Kasumi-1 (cell line): ENCODE measurements at places on chromosomes 4 and X.

- no peak for DNase-seq
These were observed 11.7 kb upstream of the RPS6KA6 start for GRCh38 chrX:84199688-84200087.

- DNase-seq = peak; percentile 31
These were observed 1.6 kb downstream of the ANKRD50 start for GRCh38 chr4:124710911-124711310.

DNA sequence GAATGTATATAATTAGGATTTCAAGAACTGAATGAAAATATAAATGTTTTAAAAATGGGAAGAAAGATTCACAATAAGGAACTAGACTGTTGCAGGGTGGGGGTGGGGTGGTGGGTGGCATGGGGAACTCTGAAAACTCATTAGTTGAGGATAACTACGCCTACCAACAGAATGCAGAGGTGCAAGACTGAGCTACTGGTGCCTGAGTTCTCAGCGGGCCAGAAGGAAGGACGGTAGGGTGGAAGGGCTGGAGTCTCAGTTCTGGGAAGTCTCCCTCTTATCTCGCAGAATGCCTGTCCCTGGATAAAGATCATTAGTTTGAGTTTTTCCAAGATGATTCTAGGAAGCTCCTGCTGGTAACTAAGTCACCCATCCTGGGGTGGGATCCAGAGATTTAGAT is 1.3 kb upstream of the SOD3 start:
- DNase-seq = no peak

DNA sequence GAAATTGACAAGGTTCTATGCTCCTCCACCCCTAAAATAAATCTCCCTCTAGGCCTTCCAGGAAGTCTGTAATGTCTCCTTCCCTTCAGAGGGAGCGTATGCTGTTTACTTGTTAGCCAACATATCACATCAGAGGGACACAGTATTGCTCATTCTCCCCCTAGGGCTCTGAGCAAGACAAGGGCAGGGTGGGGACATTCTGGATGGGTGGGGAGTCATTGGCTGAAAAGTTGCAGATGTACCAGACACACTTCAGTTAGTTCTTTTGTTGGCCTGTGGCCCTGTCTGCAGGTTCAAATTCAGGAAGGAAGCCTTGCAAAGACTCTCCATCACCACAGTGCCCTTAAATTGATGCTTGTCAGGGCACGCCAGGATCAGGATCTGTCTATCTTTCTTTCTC is 106.3 kb upstream of the TEX13D start:
- peak; percentile 35 for DNase-seq

GRCh38 chr4:183722731-183723560 is 63.9 kb downstream of the TRAPPC11 start:
- DNase-seq = peak; percentile 42

GRCh38 chrX:734362-734761 is 103.8 kb downstream of the SHOX start:
- no peak for DNase-seq

DNA sequence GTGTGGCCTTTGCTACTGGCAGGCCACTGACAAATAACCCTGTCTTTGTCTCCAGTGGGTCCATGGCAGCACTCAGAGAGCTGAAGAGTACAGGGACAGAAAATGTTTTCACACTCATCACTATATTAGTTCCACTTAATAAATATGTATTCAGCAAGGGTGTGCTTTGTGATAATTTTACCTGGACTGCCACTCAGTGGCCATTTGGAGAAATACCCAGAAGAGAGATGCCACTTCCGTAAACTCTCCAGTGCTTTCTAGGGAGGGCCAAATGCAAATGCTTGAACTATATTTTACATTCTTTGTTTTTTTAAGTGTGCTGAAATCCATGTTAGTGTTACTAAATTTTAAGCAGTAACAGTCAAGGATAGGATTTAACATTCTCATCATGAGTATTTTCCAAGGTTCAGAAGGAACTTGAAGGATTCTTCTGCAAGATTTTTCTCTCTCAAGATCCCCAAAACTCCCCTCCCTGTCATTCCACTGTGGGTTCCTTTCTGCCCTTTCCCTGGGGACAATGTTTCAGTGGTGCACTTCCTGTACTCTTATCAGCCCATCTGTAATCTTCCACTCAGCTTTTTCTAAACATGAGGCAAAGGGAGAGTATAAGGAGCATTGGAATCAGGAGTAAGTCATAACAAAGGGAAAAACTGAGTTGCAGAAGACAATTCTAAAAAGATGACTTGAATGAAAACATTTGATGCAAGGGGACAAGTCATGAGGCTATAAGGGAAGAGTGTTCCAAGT is 46.0 kb downstream of the TFDP3 start:
- peak; percentile 23 for DNase-seq

DNA sequence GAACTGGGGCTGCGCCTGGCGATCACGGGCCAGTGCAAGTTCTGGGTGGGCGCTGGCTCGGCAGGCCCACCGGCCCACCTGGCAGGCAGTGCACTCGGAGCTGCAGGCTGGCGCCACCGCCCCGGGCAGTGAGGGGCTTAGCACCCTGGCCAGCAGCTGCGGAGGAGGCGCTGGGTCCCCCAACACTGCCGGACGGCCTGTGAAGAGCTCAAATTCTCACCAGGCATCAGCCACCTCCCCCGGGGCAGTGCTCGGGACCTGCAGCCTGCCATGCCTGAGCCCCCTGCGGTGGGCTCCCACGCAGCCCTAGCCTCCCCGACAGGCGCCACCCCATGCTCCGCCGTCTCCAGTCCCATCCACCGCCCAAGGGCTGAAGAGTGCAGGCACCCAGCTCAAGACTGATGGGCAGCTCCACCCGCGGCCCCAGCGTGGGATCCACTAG is 7.1 kb upstream of the ZNF330 start:
- DNase-seq = no peak

- DNase-seq = no peak
These were observed 180.4 kb upstream of the FAT1 start for GRCh38 chr4:186904101-186904500.

DNA sequence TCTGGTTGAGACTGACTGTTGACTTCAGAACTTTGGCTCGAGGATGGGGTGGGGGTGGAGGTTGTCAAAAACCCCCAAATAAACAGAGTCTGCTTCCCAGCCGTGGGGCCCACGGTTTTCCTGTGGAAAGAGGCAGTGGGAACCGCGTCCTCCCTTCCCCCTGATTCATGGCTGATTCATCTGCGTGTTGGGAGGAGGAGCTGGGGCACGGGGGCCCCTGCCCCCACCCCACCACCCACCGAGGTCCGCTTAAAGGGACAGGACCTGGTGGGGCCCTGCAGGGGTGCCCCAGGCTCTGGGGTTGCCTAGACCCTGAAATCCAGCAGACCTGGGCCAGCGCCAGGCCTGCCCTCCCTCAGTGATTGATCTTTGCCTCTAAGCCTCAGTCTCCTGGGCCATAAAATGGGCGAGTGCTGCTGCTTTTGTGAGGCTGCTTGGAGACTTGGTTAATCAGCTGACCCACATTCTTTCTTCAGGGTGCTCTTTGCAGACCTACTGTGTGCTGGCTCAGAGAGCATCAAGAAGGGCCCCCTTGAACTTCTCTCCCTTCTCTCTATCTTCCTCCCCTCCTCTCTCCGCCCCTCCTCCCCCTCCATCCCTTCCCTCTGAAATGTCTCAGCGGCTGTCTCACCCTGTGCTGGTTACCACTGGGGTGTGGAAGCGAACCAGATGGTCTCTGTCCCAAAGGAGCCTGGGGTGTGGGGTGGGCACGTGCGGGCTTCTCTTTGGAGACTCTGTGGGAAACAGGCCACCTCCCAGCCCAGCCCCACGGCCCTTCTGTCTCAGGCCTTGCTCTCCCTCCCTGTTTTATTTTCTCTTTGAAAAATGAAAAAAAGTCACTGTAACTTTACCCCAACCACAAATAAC is 9.1 kb downstream of the HTRA3 start:
- DNase-seq = peak; percentile 33

GRCh38 chr4:87009095-87009648 is 74.4 kb downstream of the AFF1 start:
- peak; percentile 79 for DNase-seq

DNA sequence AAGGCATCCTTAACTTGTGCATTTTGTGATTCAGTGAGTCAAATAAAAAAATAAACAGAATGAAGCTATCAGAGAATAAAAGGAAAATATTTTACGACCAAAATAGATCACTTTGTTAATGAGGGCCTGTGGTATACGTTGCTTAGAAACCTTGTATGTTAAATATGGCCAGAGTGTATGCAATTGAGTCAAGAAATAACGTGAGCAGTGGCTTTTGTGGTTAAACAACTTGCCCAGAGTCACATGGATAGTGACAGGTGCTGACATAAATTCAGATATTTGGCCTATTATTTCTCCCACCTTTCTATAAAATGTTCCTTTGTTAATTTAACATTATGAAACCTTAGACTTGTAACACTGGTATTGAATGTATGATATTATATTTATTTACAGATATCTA is 393.4 kb downstream of the PABPC4L start:
- no peak for DNase-seq

DNA sequence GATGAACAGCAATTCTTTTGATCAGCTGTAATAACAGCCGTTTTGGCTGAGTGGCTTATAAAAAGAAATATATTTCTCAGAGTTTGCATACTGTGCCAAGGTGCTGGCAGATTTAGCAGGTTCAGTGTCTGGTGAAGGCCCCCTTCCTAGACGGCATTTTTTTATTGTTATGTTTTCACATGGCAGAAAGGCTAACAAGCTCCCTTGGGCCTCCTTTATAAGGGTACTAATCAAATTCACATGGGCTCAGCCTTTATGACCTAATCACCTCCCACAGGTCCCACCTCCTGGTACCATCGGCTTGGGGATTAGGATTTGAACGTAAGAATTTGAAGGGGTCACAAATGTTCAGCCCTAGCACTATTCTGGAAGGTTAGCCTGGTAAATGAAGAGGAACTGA is 431.9 kb downstream of the SPOCK3 start:
- DNase-seq = no peak

GRCh38 chr4:157372567-157372966 is 152.0 kb downstream of the GRIA2 start:
- no peak for DNase-seq

DNA sequence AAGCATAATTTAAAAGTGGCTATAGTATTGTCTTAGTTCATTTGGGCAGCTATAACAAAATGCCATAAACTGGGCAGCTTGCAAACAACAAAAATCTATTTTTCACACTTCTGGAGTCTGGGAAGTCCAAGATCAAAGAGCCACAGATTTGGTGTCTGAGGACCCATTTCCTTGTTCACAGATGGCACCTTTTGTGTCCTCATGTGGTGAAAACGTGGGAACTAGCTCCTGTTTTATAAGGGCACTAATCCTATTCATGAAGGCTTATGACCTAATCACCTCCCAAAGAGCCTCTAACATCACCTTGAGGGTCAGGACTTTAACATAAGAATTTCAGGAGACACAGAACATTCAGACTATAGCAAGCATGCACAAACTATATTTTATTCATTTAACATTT is 126.5 kb upstream of the WDFY3 start:
- no peak for DNase-seq

- DNase-seq = no peak
These were observed 322.9 kb downstream of the ANKRD50 start for GRCh38 chr4:124389591-124389990.

GRCh38 chr4:43943998-43944397 is 504.6 kb downstream of the KCTD8 start:
- DNase-seq = no peak

DNA sequence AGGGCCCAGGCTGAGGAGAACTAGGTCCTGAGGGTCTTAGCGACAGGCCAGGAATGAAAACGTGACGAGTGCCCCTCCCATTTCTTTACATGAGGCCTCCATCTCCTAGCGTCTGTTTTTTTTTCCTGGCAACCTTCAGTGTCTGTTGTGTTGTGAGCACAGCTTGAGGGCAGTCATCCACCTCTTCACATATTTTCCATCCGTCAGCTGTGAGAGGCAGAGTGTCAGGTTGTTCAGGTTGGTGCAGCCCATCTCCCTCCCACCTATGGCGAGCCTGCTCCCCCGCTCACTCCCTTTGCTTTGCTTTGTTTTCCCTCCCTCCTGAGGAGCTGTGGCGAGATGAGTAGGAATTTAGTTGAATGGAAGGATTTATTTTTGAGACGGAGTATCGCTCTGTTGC is 51.7 kb upstream of the CHRNA9 start:
- no peak for DNase-seq

DNA sequence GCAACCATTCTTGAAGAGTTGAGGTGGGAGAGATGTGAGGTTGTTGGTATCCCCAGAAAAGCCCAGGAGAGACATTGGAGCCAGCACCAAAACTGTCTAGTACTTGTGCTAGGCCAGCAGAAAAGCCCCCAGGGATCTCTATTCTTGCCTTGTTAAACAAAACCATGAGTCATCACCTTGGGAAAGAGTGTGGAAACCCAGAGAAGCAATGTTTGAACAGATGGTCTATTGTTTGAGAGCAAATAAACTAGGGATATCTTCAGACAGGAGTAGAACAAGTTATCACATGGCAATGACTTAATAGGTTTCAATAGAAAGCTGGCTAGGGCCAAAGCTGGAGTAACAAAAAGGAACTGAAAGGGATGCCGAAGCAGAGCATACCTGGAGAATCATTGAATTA is 195.7 kb upstream of the CASK start:
- DNase-seq = no peak

DNA sequence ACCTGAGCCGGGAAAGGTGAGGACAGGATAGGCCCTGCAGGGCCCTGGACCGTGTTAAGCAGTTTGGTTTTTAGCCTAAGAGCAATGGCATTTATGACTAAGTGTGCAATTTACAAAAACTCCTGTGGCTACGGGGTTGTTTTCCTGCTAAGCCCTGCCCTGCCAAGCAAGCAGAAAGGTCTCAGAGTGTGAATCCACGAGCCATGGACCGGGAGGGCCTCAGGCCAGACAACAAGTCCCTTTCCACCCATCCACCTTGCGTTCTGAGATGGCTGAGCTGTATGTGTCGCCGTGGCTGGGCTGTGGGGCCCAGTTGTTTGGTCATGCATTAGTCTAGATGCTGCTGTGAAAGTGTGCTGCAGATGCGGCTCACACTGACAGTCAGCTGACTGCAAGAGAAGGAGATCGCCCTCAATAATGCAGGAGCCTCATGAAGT is 33.9 kb upstream of the AFAP1 start:
- no peak for DNase-seq

DNA sequence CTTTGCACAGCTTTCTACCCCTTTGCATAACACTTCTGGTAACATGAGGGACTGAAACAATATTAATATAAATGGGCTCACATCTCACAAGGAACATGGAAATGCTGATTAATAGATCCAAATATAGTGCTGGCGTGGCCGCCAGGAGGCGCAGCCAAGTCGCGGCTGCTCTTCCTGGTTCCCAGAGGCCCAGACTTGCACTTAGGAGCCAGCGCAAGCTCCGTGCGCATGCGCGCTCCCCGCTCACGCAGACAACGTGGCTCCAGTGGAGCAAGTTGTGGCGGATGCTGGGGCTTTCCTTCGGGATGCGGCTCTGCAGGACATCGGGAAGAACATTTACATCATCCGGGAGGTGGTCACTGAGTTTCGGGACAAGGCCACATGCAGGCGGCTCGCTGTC is 318.3 kb upstream of the SLC7A11 start:
- DNase-seq = no peak
